ENCODE measurements at places on chromosomes 4 and X.

DNA sequence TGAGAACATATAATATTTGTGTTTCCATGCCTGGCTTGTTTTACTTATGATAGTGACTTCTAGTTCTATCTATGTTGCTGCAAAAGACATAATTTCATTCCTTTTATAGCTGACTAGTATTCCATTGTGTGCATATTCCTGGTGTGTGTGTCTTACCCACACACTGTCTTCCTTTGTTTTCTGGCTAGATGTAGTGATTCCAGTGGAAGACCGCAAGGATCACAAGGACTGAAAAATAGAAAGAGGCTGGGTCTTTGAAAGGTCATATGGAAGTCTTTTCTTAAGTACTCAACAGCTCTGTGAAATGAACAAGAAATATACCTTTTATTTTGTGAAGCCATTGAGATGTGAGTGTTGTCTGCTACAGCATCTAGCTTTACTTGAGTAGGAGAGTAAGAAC lies 29.4 kb upstream of the TAB3 start:
- no peak for DNase-seq

DNA sequence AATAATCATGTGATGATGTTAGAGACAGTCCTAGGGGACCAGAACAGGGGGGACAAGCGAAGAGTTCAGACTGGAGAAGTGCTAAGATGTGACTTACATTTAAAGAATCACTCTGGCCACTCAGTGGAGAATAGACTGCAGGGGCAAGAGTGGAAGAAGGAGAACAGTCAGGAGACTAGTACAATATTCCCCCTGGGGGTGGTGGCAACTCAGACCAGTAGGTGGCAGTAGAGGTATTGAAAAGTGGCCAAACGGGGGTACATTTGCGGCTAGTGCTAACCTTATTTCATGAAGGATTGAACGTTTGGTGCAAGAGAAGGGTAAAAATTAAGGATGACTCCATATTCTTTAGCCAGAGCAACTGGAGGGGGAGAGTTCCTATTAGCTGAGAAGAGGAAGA lies 2.7 kb upstream of the BMX start:
- DNase-seq: no peak

- no peak for DNase-seq
These were observed 508.0 kb upstream of the CXorf51A start for GRCh38 chrX:147322496-147322895.

DNA sequence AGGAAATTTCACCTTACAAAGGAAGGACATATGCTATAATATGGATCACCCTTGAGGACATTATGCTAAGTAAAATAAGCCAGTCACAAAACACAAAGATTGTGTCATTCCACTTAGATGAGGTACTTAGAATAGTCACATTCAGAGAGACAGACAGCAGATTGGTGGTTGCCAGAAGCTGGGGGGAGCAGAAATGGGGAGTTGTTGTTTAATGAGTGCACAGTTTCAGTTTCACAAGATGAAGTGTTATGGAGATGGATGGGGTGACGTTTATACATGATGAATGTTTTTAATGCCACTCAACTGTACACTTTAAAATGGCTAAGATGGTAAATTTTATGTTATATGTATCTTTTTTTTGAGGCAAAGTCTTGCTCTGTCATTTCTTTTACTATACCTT lies 14.8 kb upstream of the SPON2 start:
- DNase-seq: no peak

DNA sequence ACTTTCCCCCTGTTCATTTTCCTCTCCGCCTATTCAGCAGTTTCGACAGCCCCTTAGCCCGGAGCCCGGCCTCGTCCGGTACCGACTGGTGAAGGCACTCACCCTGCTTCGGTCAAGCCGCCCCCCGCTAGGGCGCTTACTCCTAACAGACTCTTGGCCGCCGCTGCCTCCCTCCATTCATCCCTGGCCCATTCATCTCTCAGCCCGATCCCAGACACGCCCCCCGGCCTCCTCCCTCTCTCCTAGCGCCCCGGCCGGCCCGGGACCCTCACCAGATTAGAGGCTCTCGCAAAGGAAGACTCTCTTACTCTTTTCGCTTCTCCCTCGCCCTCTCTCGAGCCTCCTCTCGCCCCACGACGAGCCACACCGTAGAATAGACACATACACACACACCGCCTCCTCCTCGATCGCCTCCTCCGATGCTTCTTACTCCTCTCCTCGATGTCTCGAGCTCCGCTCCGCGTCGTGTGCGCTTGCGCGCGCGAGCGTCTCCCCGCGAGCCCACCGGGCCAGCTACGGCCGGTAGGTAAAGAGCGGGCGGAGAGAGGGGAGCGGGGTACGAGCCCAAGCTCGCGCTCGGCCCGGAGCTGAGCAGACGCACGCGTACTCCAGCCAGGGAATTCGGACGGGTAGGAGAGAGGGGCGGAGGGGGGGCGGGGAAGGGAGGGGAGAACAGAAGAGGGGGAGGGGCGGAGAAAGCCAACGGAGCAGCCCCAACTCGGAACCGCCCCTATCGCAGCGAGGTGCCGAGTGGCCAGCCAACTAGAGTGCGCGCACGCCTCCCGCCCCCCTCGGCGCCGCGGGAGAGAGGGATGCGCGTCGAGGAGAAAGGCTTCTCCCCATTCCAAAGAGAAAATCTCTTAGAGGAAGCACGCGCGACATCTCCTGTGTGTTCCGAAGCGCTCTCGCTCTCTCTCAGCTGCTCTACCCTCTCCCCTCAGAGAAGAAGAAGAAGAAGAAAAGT lies at the start of gene WNK3:
TSS of gene WNK3 (minus strand) at position 633 of the 964 bp plus-strand sequence.
- no peak for DNase-seq

- no peak for DNase-seq
These were observed 339 bp downstream of the TBC1D9 start for GRCh38 chr4:140755774-140756318.

Measured in stimulated activated CD8-positive, alpha-beta memory T cell treated with anti-CD3 and anti-CD28 coated beads, Interleukin-2, amount 100 ng/mL, for 1 hour (primary cell).